EL (cell line): ENCODE measurements at places on chromosomes 2 and 18.

DNA sequence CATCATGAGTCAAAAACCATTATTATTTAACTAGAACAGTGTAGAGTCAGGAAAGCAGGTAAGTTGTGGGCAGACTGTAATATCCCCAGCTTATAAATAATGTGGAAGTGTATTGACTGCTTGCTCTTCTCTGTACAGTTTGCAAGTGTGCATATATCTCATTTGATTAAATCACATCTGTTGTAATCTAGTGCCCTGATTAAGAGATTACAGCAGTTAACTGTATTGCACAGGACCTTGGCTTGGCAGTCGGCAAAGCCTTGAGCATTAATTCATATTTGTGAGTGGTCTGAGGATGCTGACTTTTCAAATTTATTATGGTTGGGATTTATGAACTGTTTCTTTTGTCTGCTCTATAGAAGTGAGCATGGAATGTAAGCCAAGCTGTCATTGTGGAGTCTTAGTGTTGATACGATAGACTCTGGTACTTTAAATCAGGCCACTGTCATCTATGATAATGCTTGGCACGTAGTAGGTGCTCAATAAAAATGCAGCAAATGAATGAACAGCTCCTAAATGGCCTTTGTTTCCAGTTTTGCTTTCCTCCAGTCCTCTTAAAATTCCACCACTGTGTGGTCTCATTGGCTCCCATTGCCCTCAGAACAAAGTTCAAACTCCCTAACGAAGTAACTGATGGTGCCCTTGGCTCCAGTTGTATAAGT, 48.3 kb downstream of the RAB31 start:
- no peak for DNase-seq

GRCh38 chr2:239152239-239152915, 248.4 kb downstream of the HDAC4 start:
- DNase-seq, result no peak

DNA sequence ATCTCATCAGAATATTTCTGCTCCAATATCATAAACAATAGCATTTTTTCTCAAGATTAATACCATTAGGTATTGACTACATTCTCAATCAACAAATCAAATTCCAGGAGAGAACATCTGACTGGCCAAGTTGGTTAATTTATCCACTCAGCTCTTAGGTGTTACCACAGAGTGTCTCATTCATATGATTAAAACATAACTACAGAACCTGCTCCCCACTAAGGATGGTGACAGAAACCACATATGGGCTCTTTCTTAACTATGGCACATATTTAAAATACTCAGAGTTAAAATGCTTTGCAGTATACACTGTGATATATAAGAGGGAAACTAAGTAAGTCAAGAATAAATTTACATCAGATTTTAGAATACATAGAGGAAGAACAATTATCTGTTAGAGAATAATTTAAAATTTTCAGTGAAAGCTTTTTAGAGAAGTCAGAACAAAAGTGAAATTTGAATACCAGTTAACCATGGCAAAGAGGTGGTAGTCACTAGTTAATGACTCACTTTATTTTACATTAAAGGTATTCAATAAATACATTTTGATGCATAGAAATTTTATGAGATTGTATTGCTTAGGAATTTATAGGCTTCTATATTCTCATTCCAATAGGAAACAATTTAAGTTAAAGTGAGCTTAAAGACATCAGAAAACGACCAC, 1120.8 kb upstream of the TMEFF2 start:
- no peak for DNase-seq

DNA sequence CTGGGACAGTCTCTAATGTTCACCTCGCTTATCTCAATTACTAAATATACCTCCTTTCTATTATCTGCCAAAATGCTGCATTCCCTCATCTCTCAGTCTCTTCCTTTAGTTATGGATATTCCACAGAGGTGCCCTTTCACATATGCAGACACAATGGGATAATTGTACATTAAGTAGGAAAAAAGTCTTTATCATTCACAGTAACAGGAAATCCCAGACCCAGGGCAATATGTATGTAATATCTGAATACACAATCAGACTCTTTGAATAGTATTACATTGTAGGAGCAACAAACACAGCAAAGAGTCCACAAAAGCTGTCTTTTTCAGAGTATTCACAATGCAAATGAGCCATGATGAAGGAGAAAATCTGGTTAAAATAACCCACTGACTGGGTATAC, 1399.0 kb upstream of the ZEB2 start:
- no peak for DNase-seq

- no peak for DNase-seq
Observed at GRCh38 chr18:56157541-56157940, 480.9 kb downstream of the TXNL1 start.

DNA sequence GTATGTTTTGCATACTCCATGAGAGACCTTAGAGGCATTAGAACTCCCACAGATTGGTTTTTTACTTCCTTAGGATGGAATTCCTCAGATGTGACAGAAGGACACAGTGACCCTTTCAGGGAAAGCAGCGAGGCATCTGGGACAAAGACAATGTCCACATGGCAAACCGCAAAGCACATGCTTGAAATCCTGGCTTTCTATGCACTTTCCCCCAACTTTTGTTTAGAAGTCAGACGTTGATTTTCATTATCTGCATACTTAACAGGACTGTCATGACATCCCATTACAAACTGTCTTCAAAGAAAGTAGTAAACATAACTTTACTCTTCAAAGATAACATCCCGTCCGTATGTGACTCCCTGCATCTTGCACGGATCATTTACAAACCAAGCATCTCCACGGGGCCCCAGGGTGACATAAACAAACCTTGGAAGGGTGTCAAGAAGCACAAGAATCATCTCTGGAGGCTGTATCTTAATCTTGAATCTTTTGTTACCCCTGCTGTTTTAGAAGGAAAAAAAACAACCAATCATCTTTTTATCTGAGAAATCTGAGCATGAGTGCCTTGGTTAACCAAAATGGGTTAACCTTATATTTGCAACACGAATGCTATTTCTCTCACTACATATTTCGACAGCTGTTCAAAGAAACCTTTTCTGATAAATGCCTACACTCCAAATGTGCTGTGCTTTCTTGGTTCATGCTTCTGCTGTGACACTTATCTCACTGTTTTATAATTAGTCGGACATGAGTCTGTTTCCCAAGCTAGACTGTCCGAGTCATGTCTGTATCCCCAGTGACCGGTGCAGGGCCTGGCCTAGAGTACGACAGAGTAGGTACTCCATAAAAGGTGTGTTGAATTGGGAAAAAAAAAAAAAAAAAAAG, 90.8 kb downstream of the CCBE1 start:
- peak; percentile 82 for DNase-seq

GRCh38 chr18:26506012-26506411, 42.3 kb downstream of the KCTD1 start:
- no peak for DNase-seq

DNA sequence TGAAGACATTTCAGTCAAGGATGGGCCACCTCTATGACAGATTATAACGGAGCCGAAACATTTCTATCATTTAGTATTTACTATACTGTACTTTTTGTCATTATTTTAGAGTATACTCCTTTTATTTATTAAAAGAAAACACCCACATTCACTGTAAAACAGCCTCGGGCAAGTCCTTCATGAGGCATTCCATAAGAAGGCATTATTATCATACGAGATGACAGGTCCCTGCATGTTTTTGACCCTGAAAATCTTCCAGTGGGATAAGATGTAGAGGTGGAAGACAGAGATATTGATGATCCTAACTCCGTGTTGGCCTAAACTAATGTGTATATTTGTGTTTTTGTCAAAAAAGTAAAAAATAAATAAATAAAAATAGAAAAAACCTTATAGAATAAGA, 245.0 kb downstream of the MTX2 start:
- DNase-seq, result no peak

DNA sequence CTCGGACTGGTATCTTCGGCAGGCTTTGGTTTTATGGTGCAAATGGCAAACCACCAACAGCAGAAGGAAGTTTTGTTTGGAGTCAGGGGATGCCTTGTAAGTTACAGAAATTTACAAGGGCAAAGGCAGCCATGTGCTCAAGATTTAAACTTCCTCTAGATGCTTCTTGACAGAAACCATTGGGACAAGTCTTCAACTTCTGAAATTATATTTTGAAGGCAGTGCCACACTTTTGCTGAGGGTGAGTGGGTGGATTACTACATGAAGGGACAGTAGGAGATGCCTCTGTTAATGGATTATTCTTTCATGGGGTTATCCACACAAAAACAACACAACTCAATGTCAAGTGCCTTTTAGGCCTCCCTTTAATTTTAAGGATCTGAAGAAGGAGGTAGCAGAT, 97.9 kb downstream of the VAPA start:
- no peak for DNase-seq
